ENCODE measurements at places on chromosomes 12 and 14. TPM values are rescaled to one million over a fixed set of nuclear protein-coding genes. Genes with fewer than 3 reads are reported as not detected.

GRCh38 chr14:105891221-105891602 is 364.8 kb downstream of the TMEM121 start:
- peak; percentile 6 for DNase-seq

DNA sequence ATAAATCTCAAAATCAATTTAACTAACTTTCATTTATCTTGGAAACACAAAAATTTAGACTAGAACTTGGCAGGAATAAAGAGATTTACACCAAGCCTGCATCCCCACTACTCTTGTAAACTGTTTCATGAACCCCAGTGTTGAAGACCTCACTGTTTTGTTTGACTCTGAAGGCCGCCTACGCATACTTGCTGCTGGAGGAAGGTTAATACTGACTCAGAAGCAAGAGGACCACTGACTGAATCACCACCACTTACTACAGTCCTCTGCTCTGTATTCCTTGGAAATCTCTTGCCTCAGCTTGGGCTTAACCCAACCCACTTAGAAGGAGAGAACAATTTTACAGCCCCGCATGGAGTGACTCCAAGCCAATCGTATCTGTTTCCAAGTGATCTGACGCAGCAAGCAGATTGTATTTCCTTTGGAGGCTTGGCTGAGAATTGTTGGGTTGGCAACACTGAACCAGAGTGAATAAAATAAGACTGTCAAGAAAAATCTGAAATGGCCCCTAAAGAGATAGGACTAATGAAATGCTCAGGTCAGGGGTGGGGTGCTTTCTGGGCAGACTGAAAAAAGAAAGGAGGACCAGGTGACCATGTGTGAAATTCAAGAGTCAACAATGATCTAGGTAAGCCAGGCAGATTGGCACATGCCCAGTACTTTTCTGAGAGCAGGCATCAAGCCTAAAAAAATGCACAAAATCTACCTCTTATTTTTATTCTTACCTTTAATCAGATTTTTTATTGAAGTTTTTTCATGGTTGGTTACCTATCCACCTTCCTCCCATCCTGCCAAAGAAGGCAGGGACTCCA is 248.6 kb downstream of the ZFP36L1 start:
- DNase-seq, result peak; percentile 85

DNA sequence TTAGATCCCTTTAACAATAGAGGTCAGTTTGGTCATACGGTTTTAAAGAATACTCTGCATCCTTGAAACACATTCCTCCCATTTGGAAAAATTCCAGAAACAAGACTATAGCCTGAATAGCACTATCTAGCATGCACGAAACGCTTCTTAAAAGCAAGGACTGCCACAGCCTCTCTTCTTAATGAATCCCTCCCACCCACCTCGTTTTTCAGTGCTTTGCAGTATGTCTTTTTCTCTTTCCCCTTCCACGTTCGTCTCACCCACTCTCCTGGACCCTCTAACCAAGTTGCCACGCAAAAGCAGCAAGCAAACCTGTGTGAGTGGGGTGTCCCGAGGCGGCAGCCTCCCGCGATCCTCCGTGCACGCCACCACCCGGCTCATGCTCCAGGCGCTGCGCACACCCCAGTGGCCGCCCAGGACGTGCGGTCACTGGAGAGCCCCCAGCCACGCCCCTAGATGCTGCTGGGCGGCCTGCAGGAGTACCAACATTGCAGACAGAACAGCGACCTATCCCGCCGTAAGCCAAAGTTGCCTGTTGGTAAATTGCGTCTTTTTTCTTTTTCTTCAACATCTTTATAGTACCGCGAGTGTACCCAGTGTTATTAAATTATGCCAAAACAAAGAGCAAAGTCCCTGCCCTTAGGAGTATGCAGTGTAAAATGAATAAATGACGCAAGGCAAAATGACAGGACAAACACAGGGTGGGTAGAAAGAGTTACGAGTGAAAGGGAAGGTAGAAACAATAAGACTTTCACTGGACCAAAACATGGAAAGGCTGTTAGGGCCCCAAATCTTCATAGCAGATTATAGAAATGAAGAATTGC is at the start of gene SLC38A4:
Gene SLC38A4, minus strand, starts transcription at position 407 of the 824 bp plus-strand sequence. CDS start 32,926 bp downstream, outside the sequence.
- DNase-seq, result no peak

- no peak for DNase-seq
These were observed 1.7 kb upstream of the CD69 start for GRCh38 chr12:9762369-9762768.

NPFF gene
- not detected for total RNA-seq

AICDA gene
- total RNA-seq, result not detected

Measured in right cardiac atrium (tissue), 5 donors.